Activated CD8-positive, alpha-beta memory T cell treated with anti-CD3 and anti-CD28 coated beads for 1 hour (primary cell): ENCODE measurements at places on chromosomes 6 and 20.

DNA sequence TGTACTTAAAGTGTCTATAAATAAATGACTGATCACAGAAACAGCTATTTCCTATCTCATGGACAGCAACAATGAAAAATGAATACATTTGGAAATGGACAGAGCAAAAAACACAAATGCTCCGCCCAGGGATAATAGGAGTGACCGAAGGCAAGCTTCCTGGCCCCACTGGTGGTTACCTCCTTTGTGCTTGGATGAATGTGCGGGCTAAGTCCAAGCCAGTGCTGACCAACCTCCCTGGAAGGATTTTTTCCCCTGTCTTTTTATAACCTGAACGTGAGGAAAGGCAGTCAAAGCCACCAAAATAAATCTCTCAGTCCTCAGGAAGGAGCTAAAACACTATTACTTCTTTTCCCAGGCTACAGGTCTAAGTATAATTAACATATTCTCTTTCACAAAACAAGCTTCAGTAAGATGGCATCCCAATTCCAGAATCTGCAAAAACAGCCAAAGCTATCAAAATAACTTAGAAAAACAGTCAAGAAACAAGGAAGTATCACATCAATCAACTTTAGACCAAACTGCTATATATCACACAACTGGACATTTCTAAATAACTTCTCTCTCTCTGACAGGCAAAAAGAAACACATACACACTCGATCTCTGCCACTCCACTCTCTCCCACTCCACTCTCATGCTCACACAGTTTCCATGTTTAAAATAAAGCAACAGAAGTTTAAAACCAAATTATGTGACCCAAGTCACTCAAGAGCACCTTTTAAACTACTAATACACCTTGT, 10.0 kb downstream of the KIF16B start:
- DNase-seq = no peak

DNA sequence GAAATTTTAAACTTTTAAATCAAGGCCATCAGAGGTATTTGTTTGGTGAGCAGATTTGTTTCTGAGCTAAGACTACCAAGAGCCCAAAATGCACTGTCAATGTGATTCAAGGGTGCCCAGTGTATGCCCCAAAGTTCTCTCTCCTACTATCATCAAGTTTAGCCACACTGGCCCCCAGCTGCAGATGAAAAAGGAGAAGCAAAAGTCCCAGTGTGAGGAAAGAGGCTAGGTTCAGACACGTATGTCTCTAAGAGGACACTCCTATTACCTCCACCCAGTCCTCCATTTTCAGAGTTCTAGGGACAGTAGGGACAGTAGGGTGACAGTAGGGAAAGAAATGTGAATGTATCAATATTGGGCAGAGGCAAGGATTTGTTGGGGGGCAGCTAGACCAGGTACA, 230.8 kb downstream of the CD83 start:
- DNase-seq = no peak

GRCh38 chr6:71387179-71387578, 98.6 kb downstream of the OGFRL1 start:
- no peak for DNase-seq

DNA sequence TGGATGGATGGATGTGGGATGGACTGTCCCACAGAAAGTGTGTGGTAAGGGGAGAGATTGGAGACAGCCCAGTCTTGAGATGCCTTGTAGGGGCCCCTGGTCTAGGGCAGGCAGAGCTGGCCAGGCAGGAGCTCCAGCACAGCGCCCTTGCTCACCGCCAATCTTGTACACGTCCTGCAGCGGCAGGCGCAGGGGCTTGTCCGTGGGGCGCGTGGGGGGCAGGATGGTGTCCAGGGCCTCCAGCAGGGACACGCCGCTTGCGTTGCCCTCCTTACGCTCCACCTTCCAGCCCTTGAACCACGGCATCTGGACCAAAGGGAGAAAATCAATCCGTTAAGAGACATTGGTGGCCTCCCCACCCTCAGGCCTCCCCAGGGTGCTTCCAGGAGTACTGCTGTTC, 5.9 kb downstream of the EEF1A2 start:
- no peak for DNase-seq

- no peak for DNase-seq
Observed at GRCh38 chr20:36259177-36260061, 23.1 kb downstream of the AAR2 start.

DNA sequence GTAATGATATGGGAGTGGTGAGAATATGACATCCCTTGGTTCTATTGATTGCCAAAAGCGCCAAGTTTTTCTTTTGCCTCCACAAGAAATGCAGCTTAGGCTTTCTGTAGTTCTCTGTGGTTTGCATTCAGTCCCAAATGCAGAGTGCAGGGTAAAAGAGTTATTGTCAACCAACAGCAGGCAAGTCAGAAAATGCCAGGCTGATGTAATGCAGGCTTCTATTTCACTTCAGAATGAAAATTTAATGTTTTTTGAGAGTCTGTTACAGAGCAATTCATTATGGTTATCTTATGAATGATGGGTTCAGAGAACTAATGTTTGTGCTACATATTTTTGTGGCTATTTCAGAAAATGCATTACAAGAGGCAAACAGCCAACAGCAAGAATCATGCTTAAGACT, 293.5 kb downstream of the CENPW start:
- no peak for DNase-seq

GRCh38 chr6:57305761-57306160, 11.7 kb upstream of the PRIM2 start:
- DNase-seq = no peak

GRCh38 chr6:30490026-30490876, 942 bp downstream of the HLA-E start:
- peak; percentile 76 for DNase-seq

- DNase-seq = no peak
Observed at GRCh38 chr6:108940741-108941140, 92.5 kb downstream of the ARMC2 start.

- DNase-seq = no peak
Observed at GRCh38 chr20:47380481-47380880, 24.0 kb upstream of the ZMYND8 start.

DNA sequence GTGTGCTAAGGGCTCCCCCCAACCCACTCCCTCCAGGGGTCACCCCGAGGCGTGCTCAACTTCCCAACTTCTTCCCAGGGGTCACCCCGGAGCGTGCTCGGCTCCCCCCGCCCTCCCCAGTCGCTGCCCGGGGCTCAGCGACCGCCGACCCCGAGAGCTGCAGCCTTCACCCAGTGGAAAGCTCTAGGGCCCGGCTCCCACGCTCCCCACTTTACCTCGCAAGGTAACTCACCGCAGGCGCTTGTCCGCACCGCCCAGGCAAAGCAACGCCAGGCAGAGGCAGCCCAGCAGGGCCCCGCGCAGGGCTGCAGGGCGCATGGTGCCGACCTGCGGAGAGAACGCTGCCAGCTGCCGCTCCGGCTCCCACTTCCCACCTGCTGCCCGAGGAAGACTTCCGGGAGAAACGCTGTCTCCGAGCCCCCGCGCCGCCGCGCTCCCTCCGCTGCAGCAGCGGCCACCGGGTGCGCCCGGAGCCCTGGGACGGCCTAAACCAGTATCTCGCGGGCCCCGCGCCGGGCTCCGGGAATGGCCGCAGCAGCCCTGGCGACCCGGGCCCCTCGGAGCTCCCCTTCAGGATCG, 396 bp downstream of the RNASET2 start:
- no peak for DNase-seq
